ENCODE measurements at places on chromosomes 1 and 21.

GRCh38 chr1:63914706-63915105, 140.9 kb downstream of the ROR1 start:
- DNase-seq = no peak

DNA sequence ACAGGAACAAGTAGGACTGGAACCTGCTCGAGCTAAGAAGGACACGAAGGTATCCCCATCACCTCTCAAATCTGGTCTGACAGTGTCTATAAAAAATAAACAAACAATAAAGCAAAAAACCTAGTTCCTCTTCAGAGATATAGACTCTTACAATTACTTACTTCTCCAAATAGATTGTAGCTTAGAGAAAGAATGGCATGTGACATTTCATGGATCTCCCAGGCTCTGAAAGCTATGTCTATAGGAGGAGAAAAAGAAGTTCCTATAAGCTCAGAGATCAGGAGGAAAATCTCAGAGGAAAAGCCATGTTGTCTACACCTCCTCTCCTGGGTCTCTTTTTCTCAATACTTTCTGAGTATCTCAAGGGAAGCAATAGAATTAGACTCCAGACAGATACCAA, 12.3 kb upstream of the OR10J5 start:
- no peak for DNase-seq

GRCh38 chr21:39737376-39738000, 7.5 kb upstream of the IGSF5 start:
- DNase-seq = no peak

- no peak for DNase-seq
These were observed 18.5 kb downstream of the UBE2G2 start for GRCh38 chr21:44783020-44783696.

DNA sequence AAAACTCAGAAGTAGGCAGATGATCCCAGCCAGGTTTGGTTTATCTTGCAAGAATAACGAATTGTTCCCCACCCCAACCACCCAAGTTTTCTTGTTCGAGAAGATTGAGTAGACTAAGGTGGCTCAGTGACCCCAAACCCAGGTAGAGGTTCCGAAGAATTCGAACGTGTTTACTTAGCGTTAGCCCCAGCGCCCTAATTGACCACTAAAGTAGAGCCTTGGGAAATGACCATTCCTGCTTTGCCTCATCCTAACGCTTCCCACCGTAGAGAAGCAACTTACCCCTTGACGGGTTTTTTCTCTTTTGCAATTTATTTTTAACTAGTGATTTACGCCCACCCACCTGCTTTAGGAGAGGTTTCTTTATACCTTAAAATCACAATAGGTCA, 870 bp downstream of the FBXO28 start:
- no peak for DNase-seq

DNA sequence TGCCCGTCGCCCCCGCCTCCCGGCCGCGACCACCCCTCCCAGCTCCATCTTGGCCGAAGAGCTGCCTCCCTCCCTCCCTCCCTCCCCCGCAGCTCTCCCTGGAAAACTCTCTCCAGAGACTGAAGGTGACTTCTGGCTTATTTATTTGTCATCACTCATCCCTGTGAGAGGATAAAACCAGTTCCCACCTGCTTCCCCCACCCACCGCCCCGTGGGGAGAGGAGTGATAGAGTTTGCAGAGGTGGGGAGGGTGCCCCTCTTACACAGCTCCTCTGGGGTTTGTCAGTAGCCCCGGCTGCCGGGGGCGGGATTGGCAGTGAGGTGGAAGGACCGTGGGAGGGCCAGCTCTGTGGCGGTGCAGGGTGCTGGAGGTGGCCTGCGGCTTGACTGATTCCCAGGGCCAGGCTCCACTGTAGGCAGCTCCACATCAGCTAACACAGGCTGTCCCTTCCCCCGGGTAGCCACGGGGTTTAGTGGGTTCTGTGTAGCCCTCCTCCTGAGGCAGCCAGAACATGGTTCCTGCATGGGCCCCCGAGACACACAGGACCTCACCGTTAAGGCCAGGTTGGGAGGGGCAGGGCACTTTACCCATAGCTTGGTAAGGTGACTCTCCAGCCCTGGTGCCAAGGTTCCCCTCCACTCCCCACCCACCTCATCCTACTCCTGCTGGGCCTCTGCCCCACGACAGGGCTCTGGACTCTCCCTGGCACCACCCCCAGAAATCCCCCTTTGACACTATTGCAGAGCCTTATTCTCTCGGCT, 62.2 kb downstream of the ELK4 start:
- no peak for DNase-seq

DNA sequence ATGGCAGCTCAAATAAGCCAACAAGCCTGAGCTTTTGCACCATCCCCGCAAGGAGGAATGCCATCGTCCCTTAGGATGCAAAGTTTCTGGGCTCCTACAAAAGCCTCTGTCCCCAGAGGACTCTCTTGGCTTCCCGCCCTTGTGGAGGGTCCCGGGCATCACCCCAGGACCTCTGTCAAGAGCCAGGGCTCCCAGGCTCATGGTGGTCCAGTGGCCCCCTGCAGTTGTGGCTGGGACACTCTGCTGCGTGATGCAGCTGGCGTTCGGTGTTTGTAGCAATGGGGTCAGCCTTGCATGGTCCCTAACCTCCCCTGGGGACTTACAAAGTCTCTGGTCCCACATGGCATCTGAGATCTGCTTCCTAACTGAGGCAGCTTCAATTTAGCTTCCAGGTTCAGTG, 104.7 kb downstream of the RIPK4 start:
- DNase-seq = no peak

DNA sequence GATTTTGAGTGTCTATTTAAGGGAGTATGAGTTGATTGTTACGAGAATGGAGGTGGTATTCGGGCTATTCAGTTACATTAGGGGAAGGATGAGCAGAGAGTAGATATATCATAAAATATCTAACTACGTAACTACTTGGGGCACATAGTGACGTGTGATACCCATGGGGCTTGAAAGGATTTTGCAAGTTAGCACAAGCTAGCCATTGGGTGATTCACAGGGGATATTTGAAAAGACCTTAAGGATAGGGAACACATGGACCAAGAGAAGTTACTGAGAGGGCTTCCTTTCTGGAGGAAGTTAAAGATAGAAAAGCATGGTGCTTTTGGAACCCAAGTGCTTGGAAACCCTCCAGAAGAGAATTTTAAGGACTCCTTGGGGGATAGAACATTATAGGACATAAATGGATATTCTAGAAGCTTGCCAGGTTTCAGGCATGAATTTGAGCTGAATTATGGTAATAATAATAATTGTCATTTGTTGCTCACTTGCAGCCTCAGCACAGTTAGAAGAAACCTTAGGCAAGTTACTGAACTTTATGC, 5.4 kb downstream of the DISP1 start:
- DNase-seq = no peak

Measured in stimulated activated CD4-positive, alpha-beta T cell treated with anti-CD3 and anti-CD28 coated beads, Interleukin-15, amount 100 ng/mL, for 1 hour (primary cell).